Stimulated activated CD8-positive, alpha-beta memory T cell treated with anti-CD3 and anti-CD28 coated beads, Interleukin-4, amount 100 ng/mL, for 4 hours (primary cell): ENCODE measurements at places on chromosomes 5 and 9.

- no peak for DNase-seq
Measured at GRCh38 chr5:57871496-57871895, 388.9 kb upstream of the ACTBL2 start.

DNA sequence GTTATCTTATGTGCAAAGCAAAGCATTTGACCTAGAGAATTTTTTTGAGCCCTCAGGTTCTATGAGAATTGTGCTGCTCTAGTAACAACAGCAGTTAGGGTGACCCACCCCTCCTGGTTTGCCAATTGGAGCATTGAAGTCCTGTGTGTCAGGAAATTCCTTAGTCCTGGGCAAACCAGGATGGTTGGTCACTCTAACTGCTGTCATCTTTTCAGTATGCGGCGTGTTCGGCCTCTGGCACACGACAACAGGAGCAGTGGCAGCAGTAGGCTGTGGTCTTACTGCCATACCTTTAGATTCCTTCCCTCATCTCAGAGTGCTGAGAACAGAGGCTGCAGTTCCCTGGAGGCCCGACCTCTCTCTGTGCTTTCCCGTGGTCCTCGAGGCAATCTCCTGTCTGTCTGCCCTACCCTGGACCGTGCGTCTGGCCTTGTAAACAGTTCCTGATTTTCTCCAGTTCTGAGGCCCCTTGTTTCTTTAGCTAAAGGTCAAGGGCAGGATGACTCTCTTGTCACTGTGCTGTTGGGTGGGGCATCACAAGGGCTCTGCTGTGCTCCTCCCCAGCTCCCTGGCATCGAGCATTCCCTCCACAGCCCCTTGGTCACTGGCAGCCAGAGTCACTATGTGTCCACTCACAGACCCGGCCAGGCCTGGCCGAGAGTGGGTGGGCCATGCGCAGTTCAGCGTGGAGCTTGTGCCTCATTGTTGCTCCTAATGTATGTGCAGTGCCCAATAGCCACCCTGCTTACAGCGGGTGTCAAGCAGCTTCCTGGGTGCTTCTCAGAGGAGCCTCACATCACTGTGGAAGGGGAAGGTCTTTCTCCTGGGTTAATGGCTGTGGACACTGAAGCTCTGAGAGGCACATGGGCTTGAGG is 18.5 kb upstream of the COL15A1 start:
- no peak for DNase-seq

GRCh38 chr5:6261256-6261655 is 117.1 kb downstream of the MED10 start:
- no peak for DNase-seq

GRCh38 chr5:80793354-80793753 is 138.6 kb upstream of the DHFR start:
- DNase-seq: no peak

DNA sequence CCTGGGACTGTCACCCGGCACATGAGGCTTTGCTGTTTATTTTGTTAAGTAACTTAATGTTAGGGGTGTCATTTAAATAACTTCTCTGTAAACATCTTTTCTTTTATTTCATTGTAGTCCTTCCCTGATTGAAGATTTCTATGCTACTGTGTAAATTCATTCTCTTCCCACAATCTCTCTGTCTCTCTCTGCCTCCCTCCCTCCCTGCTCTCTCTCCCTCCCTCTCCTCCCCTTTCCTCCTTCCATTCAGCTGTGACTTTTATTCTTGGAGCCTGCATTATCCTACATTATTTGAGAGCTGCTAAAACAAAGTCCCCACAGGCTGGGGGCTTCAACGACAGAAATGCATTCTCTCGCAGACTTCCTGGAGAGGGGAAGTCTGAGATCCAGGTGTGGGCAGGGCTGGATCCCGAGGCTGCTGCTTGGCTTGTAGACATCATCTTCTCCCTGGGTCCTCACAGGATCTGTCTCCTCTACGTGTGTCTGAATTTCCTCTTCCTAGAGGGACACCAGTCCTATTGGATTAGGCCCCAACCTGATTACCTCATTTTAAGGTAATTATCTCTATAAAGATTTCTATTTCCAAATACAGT is 18.4 kb downstream of the UBE2QL1 start:
- no peak for DNase-seq

- no peak for DNase-seq
Measured at GRCh38 chr5:55708732-55709131, 3.4 kb downstream of the SLC38A9 start.

DNA sequence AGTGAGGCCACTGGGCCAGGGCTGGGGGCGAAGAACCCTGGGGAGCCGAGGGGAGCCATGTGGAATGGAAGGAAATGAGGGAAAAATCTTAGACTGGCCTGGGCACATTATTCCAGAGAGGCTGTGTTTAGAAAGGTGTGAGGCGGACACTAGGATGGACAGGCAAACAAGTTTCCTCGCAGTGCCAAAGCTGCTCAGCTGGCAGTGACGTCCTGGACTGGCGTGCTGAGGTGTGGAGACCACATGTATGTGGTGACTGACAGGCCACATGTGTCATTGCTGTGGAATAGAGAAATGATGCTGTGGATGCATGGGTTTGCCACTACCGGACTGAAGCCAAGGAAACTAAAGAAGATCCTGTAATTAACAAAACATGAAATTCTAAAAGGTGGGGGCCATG is 42.6 kb downstream of the RASEF start:
- no peak for DNase-seq

GRCh38 chr9:36941441-36941840 is 92.6 kb downstream of the PAX5 start:
- DNase-seq: no peak

- DNase-seq: no peak
Measured at GRCh38 chr5:174556756-174557155, 167.6 kb upstream of the MSX2 start.

GRCh38 chr9:95425910-95426551 is 90.7 kb downstream of the PTCH1 start:
- DNase-seq: no peak

DNA sequence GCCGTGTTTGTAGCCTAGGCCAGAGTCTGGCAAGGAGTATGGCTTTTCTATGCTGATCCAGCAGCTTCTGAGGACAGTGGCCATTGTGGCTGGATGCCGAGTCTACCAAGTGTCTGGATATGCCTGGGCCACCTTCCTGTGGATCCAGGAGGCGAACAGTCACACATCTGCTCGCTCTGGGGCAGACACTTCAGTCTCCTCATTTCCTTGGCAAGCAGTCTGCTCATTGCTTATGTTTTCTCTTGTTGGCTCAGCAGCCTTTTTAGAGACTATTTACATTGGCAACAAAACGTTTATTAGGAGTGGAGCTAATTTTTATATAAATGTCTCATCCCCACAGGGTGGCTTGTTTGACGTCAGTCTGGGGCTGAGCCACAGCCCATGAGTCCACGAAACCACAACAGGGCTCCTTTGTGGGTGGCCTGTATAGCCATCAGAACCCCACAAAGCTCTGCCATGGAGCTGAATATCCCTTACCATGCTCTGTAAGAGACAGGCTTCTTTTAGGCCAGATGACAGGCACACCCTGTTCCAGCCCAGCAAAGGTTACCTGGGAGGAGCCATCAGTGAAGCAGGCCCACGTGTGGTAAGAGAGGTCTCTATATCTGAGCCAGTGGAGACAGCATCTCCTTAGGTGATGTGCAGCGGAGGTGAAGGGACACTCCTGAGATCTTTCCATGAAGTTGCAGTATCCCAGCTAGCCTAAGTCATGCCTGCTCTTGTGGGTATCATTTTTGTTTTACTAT is 221.7 kb downstream of the DIRAS2 start:
- no peak for DNase-seq

DNA sequence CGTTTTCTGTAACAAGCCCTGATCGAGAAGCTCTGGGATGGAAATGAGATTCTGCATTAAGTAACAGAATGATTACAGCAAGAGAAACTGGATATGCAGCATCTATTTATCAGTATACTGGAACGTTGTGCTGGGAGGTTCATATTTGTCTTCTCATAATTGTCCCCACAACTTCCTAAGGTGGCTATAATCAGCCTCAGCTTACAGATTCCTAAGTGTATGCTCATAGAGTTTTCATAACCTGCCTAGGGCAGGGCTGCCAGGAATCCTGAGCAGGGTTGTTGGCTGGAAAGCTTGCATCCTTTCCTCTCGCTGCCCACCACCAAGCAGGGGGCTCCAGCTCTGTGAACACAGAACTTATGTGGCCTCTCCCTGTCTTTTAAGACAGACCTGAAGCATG is 70.2 kb downstream of the FNBP1 start:
- no peak for DNase-seq

DNA sequence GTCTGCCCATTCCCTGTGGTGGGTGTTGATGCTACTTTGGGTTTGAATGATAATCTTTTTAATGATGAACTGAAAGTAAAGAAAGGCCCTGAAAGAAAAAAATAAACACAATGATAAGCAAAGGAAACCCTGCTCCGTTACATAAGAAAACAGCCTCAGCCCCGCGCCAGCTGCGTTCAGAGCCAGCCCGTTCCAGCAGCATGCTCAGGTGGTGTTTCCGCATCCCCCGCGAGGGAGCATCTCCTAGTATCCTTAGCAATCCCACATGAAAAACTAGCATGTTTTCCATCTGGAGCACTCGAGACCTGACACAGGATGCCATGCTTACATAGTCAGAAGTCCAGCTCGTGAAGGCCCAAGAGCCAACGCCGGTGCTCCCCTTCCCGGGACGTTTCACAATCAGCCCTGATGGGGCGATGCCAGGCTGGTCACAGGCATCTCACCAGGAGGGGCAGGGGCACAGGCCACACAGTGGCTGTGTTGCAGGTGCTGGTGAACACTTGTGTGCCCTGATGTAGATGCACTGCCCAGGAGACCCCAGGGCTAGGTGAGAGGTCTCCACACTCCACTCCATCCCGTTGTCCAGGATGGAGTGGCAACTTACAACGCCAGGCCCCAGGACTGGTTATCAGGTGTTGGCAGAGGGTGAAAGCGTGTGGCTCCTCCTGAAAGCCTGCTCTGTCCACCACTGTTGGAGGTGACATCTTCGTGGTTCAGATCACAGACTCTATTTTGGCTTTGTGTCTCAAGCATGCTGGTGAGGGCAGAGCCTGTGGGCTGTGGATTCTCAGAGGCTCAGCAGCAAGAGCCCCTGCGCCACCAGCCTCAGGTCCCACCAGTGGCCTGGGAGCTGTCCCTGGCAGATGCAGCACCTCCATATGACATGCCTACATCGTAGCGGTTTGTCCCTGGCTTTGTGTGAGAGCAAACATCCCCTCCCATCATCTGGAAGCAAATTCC is 246.8 kb upstream of the IRX1 start:
- DNase-seq: no peak

GRCh38 chr5:177356746-177357145 is 978 bp upstream of the RGS14 start:
- DNase-seq: no peak

- DNase-seq: no peak
Measured at GRCh38 chr5:157359356-157360055, 93.6 kb downstream of the CYFIP2 start.
